CD4-positive, alpha-beta T cell treated with Interleukin-12 subunit alpha and Interleukin-12 subunit beta, for 1 hour (primary cell): ENCODE measurements at places on chromosomes 7 and 10.

DNA sequence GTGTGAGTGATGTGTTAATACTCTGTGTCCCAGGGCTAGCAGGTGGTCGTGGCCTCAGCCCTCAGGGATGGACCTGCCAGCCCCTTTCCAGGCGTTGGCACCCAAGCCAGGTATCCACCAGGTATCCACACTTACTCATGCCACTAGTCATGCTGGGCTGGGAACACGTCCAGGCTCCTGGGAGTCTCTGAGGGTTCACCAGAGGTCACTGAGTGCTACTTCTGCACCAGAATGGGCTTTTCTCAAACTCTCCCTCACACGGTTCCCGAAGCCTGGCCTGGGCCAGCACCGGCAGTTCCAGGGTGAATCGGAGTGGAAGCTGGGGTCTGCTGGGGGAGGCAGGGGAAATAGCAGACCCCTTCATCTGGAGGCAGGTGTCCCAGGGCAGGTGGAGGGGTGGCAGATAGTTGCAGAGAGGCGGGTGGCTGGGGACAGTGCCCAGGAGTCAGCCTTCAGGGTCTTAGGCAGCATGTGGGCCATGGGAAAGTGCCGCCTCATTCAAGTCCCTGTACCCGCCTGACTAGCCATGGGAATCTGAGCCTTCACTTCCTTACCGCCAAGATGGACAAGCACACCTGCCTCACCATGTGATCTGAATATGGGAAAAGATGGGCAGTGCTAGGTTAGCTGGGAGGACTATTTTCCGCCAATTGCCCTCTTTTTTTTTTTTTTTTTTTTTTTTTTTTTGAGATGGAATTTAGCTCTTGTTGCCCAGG, 95.5 kb upstream of the GTF2I start:
- no peak for DNase-seq

- no peak for DNase-seq
Measured at GRCh38 chr10:126663880-126664279, 6.6 kb downstream of the C10orf90 start.

DNA sequence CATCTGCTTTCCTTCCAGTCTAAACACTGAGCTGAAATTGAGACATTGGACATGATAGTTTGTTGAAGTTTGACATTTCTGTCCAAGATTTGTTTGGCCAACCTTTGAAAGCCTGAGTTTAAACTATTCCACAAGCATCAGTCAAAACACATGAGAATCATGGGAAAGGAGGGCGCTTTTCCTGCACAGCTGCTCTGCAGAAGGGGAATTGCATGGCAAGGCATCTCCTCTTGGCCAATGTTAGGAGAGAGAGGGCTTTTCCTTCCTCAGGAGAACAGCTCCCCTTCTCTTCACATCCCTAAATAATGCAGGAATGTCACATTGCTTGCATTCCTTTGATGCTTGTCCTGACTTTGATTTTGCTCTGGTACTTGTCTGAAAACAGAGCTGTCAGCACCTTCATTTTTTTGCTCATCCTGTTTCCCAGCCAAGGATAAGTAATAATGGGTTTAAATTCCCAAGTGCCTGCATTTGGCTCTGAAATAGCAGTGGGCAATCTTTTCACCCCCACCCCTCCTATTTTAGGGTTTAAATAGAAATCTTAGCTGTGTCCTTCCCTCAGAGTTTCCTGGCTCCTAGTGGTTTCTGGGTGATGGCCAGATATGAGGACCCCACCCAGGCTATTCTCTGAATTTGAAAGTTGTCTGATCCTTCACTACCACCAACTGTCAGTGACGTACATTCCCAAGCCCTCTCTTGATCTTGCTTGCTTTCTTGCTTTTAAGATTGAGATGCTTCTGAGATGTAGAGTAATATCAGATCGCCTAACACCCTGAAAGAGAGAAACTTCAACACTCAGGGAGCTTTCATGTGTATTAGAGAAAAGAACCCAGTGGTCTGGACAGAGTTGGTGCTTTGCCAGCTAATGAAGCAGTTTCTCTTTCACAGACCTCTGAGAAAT, 75.2 kb upstream of the NPVF start:
- DNase-seq, result no peak

GRCh38 chr10:30459283-30459682, 25.3 kb downstream of the MAP3K8 start:
- no peak for DNase-seq

DNA sequence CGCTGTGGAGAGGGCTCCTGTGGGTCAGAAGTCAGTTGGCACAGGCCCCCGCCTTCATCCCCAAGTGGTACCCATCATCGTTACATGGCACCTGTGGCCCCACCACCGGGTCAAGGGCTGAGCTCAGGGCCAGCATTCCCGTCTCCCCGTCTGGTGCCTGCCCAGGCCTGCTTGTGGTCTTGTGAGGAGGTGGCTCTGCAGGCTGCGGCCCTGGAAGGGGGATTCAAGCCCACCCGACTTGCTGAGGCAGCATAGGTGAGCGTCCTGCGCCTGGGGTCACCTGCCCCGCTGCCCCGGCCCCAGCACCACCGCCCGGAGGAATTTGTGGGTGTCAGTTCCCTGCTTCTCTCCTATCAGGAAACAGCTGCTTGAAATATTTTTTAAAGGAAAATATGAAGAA, 53.0 kb upstream of the EN2 start:
- no peak for DNase-seq

DNA sequence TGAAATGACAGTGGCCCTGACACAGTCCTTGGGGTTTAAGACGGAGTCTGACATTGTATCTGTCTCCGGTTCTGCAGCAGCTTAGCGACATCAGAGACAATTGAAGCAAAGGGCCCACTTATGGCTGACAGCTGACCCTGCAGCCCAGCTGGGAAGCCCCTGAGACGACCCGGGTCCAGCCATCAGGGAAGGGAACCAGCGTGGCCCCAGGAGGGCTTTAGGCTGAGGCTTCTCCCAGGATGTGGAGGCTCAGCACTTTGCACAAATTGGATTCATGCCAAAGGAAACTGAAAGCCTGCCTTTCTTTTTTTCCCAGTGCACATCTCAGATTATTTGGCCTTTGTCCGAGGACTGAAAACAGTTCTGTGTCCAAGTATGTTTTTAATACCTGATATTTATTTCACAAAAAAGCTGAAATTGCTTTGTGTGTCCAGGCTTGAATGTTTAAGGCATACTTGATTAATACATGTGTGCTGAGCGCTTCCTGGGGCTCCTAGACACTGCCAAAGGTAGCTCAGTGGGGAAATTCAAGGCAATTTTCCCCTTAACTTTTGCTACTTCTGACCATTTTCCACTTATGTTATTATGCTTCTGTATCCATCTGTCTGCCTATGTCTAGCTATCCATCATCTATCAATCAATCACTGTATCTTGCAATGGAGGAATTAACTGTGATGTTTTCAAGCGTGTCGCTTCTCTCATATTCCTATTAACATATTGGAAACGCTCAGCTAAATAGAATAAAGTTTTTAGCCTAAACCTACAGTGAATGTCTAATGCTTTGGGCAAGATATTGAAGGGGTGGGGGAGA, 34.8 kb downstream of the KLF6 start:
- no peak for DNase-seq

- no peak for DNase-seq
Measured at GRCh38 chr10:132311338-132311939, 3.7 kb upstream of the STK32C start.

GRCh38 chr7:73833251-73833919, 2.6 kb downstream of the CLDN4 start:
- DNase-seq, result no peak

GRCh38 chr7:102925976-102926782, 13.4 kb downstream of the LRRC17 start:
- no peak for DNase-seq

- DNase-seq, result no peak
Measured at GRCh38 chr10:99172128-99172738, 63.4 kb downstream of the HPSE2 start.

DNA sequence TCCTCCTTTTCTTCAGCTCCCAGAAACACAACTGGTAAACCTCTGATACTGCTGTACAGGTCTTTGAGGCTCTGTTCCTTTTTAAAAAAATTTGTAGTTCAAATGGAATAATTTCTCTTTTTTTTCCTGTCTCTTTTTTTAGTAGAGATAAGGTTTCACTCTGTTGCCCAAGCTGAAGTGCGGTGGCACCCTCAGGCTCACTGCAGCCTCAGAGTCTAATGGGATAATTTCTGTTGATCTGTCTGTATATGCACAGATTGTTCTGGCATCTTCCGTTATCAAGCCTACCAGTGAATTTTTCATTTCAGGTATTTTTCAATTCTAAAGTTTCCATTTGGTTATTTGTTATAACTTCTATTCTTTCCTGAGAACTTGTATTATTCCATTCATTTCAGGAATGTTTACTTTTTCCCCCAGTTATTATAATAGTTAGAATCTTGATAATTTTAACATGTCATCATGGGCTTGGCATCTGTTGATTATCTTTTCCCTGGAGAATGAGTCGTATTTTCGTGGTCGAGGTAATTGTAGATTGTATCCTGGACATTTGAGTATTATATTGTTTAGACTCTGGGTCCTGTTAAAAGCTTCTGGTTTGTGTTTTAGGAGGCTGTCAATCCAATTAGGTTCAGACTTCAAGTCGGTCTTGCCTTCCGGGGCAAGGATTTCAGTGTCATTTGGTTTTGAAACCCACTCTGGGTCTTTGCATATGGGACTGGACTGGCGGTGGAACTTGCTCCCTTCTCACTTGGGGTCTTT, 24.5 kb downstream of the CRCP start:
- DNase-seq, result no peak

DNA sequence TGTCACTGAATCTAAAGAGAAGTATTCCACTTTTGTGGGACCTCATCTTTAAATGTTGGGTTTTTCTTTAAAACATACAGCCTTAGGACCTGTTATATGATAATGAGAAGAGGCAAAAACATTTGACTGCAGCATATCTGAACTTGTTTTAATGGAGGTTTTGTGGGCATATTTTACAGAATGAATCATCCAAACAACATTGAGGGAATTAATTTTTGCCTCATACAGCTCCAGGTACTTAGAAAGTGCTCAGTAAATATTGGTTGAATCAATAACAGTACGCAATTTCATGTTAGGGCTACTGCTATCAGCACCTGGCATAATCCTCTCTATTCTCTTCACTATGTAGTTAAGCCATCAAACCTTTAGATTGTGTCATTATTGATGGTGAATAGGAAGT, 115.9 kb downstream of the MALRD1 start:
- no peak for DNase-seq

DNA sequence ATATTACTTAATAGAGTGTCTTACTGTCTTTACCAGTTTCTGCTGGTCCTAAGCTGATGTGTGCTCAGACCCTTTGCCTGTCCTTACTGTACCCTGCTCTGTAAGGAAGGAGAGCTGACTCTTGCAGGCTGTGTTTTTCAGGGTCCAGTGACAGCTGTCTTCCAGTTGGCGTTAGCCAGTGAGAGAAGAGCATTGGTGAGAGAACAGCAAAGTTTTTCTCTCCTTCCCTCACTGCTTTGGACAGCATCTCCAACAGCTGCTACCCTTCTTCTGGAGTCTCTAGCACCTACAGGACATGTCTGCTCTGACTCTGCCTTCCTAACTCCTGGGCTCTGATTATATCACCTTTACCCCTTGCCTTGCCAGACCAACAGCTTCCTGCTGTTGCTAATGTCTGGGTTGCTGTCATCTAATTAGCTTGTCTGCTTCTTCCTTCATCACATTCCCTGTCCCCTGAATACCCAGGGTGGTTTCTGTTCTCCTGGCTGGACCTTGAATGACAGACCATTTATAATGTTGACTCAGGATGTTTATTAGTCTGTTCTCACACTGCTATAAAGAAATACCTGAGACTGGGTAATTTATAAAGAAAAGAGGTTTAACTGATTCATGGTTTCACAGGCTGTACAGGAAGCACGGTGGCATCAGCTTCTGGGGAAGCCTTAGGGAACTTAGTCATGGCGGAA, 23.5 kb upstream of the PANK1 start:
- DNase-seq, result no peak

- no peak for DNase-seq
Measured at GRCh38 chr7:141128506-141128905, 54.6 kb downstream of the TMEM178B start.

DNA sequence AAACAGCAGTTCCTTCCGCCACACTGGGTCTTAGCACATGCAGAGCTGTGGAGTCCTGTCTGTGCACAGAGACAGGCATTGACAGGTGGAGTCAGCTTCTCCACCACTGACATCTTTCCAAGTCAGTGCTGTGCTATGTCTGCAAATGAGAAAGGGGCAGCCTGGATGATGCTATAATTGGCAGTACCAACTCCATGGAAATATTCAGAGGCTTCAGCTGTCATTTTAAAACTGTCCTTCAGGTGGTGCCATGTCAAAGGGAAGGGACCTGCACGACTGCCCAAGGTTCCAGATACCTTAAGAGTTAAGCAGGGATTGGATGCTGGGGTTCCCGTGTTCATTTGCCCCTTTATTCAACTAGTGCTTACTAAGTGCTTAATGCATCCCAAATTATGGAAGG, 258.0 kb upstream of the PRKCQ start:
- DNase-seq, result no peak

GRCh38 chr7:32047075-32047474, 23.1 kb downstream of the PDE1C start:
- no peak for DNase-seq

DNA sequence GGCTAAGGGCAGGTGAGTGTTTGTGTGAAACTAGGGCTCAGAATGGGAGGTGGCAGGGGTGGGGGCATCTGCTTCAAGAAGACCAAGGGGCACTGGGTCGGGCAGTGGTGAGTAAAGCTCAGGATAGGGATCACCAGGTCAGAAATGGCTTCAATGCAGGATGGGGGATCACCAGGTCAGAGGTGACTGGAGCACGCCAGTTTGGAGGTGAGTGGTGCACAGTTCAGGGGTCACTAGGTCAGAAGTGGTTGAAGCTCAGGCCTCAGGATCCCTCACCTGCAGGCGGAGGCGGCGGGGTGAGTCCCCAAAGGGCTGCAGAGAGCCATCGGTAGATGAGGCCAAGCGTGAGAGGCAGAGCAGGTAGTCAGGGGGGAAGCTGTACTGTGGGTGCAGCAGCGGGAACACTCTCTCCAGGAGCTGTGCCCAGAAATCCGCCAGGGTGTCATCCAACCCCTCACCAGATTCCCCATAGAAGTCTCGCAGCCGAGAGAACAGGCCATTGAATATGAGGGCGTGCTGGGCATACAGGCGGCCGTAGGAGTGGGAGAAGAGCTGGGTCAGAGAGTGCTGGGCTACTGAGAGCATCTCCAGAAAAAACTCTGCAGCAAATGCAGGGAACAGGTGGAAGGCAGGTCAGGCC, 1.8 kb downstream of the GPC2 start:
- no peak for DNase-seq

GRCh38 chr10:118511711-118512110, 83.7 kb downstream of the PRLHR start:
- DNase-seq, result no peak

- DNase-seq, result no peak
Measured at GRCh38 chr7:3005257-3005656, 38.4 kb downstream of the CARD11 start.

- DNase-seq, result no peak
Measured at GRCh38 chr7:71495828-71496227, 363.9 kb downstream of the GALNT17 start.

- no peak for DNase-seq
Measured at GRCh38 chr10:26410356-26410755, 27.8 kb upstream of the APBB1IP start.

DNA sequence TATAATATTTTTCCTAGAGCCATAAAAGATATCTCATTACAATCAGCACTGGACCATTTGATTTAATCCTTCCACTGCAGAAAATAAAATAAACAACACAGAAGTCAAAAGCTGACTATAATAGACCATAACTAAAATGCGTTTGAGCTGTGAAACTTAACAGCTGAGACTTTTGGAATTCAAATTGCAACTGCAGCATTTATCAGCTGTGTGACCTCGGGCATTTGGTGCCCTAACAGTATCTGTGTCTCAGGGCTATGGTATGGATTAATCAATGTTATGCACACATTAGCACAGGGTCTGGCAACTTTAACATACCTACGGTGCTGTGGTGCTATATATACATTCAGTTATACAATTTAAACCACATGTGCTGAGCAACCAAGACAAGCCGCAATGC, 160.1 kb downstream of the COL28A1 start:
- no peak for DNase-seq
